Stimulated activated CD8-positive, alpha-beta memory T cell treated with anti-CD3 and anti-CD28 coated beads, Interleukin-4, amount 100 ng/mL, for 4 hours (primary cell): ENCODE measurements at places on chromosomes 4 and X.

DNA sequence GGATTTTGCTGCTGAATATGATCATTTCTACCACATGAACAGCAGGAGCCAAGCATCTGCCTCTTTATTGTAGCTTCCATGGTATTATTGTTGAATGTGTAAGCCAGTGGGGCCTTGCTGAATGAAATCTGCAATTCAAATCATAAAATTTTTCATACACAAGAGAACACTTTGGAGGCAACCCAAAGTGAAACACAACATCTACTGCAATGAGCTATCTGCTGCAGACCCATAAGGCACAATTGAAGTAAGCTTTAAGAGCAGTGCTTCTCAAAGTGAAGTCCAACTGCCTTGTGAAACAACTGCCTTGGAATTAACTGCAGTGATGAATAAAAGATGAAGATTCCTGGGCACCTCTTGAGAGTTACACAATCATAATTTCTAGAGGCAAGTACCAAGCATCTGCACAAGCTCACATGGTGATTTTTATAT, 626.3 kb upstream of the INTU start:
- DNase-seq = no peak

DNA sequence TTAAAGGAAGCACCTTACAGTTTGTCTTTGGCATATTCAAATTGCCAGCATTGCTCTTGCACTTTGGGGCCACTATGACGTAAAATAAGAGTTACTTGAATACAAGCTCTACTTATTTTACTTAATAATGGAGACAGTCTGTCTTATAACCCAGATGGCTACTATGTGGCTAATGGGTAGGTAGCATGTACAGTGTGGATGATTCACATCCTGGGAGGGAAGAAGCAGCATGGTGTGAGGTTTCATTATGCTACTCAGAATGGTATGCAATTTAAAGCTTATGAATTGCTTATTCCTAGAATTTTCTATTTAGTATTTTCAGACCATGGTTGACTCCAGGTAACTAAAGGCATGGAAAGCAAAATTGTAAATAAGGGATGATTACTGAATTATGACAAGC, 761.8 kb upstream of the ATOH1 start:
- DNase-seq = no peak

DNA sequence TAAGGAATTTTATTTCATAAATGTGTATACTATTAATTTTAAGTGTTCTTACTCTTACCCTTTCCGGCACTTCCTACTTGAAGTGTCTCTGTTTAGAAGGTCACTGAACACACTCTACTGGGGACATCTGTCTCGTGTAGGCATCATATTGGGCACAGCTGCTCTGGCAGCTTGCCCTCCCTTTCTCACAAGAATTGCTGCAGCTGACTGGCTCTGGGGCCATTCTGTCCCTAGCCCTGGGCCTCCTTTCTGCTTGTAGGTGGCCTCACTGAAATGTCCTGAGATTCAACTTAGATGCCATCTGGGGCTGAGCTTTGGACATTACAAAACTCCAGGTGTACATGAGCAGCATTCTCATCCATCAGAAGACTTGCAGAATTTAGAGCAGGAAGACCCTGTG, 49.6 kb downstream of the SMAD1 start:
- DNase-seq = no peak

GRCh38 chr4:96744676-96745075, 904.8 kb downstream of the PDHA2 start:
- DNase-seq = no peak

DNA sequence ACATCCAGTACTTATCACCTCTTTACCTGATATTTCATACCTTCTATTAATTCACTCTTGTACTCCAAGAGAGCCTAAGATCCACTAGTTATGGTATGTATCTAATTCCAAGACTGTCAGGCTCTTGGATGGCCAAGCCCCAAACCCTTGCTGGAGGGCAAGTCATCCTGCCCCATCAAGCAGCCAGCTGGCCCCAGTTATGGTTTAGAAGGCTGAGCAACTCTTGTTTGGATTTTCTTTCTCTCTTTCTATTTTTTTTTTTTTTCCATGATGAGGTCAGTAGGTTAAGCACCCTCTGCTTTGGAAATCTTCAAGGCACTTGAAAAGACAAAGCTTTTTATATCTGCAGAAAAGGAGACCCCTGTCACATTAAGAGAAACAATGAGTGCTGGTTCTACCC, 10.9 kb upstream of the FGF16 start:
- DNase-seq = no peak

GRCh38 chr4:57254754-57255153, 144.6 kb upstream of the IGFBP7 start:
- DNase-seq = no peak
